Left renal cortex interstitium (tissue), 4 donors: ENCODE measurements at places on chromosomes 3 and 15. TPM values are rescaled to one million over a fixed set of nuclear protein-coding genes. Genes with fewer than 3 reads are reported as not detected.

The IL17RD gene
- 43.1 TPM for polyA plus RNA-seq

The XCR1 gene
- polyA plus RNA-seq: 0.16 TPM

The SCAANT1 gene
- not detected for polyA plus RNA-seq

The KLHDC8B gene
- 41.0 TPM for polyA plus RNA-seq

The GOLGA6L4 gene
- 9.6 TPM for polyA plus RNA-seq

The LRTM1 gene
- polyA plus RNA-seq: not detected

The SERPINI2 gene
- 0.92 TPM for polyA plus RNA-seq

The TMEM202 gene
- polyA plus RNA-seq: not detected

The COL6A5 gene
- polyA plus RNA-seq: 0.06 TPM

The SLITRK3 gene
- polyA plus RNA-seq: 0.62 TPM

The STARD9 gene
- 15.3 TPM for polyA plus RNA-seq
